ENCODE measurements at places on chromosomes 5 and 9. TPM values are rescaled to one million over a fixed set of nuclear protein-coding genes. Genes with fewer than 3 reads are reported as not detected.

DNA sequence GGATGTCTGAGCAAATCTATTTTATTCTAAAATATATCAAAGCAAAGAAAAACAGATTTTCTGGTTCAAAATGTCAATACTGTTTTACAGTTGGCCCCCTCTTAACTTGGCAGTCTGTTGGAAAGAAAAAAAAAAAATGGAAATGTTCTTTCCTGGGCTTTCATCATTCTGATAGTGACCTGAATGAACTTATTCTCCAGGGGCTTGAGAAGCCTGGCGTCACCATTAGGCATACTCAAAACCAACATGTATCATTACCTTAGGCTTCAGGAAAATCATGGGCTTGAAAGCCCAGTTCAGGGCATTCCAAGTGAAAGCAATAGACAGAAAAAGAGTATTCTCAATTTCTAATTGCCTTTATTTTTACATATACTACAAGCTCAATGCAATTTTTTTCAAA is 283.7 kb upstream of the PUM3 start:
- no peak for DNase-seq

DNA sequence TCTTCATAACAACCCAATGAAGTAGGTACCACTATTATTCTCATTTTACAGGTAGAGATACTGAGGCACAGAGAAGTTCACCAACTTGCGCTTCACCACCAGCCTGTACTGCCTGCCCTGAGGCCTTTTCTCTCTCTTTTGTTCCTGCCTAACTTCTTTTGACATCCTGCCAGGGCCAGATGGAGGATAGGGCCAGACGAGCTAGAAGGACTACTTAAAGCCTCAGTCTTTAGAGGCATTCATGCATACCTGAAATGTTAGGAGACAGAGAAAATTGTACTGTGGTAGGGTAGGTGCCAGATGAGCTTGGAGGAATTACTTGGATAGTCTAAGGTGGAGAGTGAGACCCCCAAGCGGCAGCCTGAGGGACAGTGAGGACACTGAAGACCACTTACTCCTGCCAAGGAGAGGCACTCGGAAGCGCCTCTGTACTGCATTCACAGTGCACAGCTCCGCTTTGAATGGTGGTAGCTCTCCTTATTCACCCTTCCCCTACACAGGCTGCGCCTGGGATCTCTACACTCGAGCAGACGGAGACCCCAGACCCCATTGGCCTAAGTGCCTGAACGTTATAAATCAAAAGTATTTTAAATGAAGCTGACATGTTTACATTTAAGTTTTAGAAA is 6.2 kb upstream of the ORM1 start:
- peak; percentile 6 for DNase-seq

- no peak for DNase-seq
Observed at GRCh38 chr5:117621921-117622320, 1047.3 kb upstream of the SEMA6A start.

GRCh38 chr9:118538959-118539358 is 830.3 kb downstream of the BRINP1 start:
- DNase-seq: no peak

- no peak for DNase-seq
Observed at GRCh38 chr9:123710299-123710698, 219.6 kb downstream of the DENND1A start.

Gene CETN3
- total RNA-seq: 29.4 TPM

All from ovary (tissue), 10 donors.